ENCODE measurements at places on chromosomes 4 and X.

- DNase-seq = no peak
Measured at GRCh38 chr4:76987685-76988084, 38.1 kb downstream of the SEPTIN11 start.

- no peak for DNase-seq
Measured at GRCh38 chrX:63530654-63531053, 179.5 kb upstream of the SPIN4 start.

- DNase-seq = no peak
Measured at GRCh38 chr4:153036931-153037482, 100.9 kb downstream of the FHDC1 start.

DNA sequence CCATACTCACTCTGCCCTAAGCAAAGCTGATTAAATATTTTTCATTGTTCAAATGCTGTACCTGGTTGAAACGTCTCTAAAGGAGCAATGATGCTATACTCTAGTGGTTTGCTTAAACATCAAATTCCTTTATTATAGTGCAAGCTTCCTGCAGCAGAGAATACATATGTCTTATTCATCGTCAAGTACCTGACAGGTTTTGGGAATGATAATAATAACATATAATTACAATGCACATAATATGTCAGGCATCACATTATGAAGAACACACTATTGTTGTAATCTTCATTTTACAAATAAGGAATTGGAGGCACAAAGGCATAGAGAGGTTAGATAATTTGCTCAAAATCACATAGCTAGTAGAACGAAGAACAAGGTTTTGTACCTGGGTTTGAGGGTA, 151.6 kb downstream of the GRIA2 start:
- DNase-seq = no peak

Measured in activated CD4-positive, CD25-positive, alpha-beta regulatory T cell (primary cell).